ENCODE measurements at places on chromosomes 13 and 19.
A peak's percentile ranks its signal among the peaks of the same experiment; 100 is the strongest.

DNA sequence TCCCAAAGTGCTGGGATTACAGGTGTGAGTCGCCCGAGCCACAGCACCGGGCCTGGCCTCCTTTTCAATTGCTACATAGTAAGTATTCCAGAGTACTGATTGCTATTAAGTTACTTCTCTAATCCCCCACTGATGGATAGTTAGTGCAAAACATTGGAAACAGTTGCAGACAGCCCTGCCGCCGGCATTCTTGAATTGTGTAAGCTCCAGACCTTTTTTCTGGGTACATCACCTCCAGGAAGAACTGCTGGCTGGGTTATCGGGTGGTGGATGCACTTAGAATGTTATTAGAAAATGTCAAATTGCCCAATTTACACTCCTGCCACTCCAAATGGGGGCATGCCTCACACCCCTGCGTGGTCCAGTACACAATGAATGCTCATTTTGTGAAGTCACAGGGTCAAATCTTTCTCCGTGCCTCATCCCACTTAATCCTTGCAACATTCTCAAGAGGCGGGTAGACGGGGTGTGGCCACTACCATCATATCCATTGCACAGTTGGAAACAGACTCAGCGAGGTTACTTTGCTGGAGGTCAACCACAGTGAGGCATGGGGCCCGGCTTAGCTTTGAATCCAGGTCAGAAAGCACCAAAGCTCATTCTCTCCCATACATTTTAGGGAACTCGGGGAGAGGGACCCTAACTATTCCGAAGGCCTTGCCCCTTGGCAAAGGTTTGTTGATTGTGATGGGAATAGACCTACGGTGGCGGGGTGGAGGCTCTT is 1.0 kb upstream of the KDM4B start:
- DNase-seq = peak; percentile 15

GRCh38 chr19:3821156-3821555 is 35.0 kb upstream of the MATK start:
- no peak for DNase-seq

- no peak for DNase-seq
Measured at GRCh38 chr13:43003729-43004128, 11.7 kb upstream of the EPSTI1 start.

DNA sequence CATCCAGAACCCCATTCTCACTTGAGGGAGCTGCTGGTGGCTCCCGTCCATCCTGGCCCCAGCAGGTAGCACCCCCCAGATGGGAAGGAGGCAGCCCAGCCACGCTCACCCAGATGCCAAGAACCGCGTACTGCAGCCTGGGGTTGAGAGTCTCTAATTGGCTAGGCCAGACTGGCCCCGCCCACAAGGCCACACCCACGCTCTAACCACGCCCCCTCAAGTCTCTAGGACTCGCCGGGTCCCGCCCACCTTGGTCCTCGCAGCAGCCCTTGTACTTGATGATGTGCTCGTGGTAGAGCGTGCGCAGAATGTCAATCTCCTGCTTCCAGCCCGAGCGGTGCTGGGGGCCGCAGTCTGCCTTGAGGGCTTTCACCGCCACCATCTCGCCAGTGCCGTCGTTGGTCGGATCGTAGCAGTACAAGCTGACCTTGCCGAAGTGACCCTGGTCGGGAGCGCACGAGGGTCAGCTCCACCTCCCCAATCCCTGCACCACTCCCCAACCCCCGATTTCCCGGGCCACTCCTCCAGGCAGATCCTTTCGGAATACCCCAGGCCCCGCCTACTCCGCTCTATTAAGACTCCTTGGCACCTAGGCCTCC is 14.5 kb upstream of the ICAM3 start:
- DNase-seq = peak; percentile 71

Measured in activated CD8-positive, alpha-beta T cell treated with anti-CD3 and anti-CD28 coated beads for 36 hours (primary cell).